ENCODE measurements at places on chromosomes 1 and 21.
A peak's percentile ranks its signal among the peaks of the same experiment; 100 is the strongest.

DNA sequence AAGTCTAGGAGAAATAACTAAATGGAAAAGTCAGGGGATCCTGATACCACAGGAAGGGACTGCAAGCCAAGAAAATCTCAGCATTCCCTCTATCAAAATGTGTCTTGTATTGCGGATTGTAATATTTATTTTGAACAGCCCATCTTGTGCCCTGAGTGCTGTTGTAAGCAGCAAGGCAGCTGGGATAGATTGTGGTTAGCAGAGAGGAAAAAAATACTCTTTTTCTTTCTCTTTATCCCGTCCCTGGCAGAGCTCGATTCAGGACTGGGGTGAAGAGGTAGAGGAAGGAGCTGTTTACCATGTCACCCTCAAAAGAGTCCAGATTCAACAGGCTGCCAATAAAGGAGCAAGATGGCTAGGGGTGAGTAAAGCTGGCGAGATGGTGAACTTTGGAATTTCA is 1.2 kb downstream of the RGL1 start:
- DNase-seq = peak; percentile 59

DNA sequence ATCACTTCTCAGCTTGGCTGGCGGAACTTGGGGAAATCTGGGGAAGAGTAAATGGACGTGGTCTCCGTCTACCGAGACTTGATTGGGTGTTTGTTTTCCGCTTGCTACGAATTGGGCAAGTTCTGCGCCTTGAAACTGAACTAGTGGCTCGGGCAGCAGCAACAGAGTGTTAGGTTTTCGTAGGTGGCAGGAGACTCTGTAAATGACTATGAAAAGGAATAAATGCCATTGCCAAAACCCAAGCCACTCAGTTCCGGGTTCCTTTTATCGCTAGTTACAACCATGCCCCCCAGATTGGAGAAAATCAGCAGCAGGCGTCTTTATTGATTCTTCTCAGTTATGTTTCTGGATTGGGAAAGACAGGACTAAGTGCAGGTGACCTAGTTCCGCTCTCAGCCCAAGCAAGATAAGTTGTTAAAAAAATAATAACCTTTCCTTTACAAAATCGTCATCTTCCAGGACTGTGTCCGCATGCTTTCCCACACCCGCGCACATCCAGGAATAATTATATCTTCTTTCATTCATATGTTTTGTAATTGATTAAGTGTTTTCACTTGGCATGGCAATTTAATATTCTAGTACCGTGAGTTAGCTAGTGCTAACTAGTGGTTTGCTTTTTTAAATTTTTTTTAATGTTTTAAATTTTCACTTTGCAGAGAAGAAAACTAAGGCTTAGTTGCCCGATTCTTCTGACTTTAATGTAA is 3.4 kb downstream of the LHX9 start:
- no peak for DNase-seq

DNA sequence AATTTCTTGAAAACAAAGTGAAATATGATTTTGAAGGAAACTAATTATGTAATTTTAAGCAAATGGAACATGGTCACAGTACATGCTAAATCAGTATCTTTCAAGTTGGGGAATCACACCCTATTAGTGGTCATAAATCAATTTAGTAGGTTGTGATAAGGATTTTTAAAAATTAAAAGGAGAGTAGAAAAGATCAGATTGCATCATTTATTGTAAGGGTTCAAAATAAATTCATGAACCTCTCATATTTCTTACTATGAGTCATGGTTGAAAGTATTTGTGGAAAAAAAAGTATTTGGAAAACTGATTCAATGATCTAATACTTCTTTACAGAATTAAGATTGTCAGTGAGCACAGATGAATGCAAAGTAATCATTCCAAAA is 14.6 kb downstream of the ADSS2 start:
- peak; percentile 55 for DNase-seq

DNA sequence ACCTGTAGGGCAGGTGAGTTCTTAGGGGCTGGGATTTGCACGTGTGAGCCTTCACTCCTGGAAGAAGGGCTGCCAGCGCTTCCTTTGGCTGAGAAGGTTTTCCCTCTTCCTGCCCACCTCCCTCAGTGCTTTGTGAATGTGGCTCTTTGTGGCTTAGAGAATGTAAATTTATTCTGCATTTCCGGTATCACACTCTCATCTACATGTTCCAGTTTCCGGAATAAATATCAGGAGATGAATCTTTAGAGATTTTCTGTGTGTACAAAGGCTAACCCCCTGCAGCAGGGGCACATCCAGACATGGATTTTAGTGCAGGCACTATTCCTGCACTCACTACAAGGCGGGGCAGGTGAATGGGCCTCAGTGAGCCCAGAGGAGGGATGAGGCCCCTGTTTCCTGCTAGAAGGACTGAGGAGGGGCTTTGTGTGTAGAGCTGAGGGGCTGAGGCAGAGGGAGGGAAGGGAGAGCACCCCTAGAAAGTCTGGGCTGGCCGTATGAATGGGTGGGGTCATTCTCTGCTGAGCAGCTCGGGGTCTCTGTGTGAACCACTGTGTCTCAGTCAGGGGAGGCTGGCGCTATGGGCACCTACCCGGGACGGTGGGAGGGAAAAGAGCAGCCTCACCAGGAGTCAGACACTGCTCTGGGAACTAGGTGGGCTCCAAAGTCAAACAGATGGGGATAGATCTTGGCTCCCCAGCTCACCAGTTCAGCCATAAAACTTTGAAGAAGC is 207.5 kb downstream of the MATN1 start:
- no peak for DNase-seq

- peak; percentile 56 for DNase-seq
Observed at GRCh38 chr1:34984793-34985608, at the start of gene TMEM35B. Gene TMEM35B (minus strand): TSS chr1:34985347. CDS start chr1:34985305, 42 bp downstream.

DNA sequence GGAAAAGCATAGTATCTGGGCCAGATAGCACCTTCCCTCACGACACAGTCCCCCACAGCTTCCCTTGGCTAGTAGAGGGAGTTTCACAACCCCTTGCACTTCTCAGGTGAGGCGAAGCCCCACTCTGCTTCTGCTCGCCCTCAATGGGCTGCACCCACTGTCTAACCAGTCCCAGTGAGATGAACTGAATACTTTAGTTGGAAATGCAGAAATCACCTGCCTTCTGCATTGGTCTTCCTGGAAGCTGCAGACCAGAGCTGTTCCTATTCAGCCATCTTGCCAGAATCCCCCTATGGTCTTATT is 243.2 kb upstream of the FAM78B start:
- DNase-seq = no peak

- peak; percentile 92 for DNase-seq
Observed at GRCh38 chr1:22861764-22862440, 110.8 kb downstream of the LACTBL1 start.

GRCh38 chr1:244778344-244778743 is 57.1 kb upstream of the COX20 start:
- peak; percentile 88 for DNase-seq

- no peak for DNase-seq
Observed at GRCh38 chr1:27009601-27010197, 3.0 kb downstream of the TENT5B start.

GRCh38 chr1:47859092-47859743 is 138.0 kb downstream of the TRABD2B start:
- DNase-seq = no peak

- DNase-seq = peak; percentile 85
Observed at GRCh38 chr1:155070721-155071569, 7.4 kb downstream of the EFNA4 start.

DNA sequence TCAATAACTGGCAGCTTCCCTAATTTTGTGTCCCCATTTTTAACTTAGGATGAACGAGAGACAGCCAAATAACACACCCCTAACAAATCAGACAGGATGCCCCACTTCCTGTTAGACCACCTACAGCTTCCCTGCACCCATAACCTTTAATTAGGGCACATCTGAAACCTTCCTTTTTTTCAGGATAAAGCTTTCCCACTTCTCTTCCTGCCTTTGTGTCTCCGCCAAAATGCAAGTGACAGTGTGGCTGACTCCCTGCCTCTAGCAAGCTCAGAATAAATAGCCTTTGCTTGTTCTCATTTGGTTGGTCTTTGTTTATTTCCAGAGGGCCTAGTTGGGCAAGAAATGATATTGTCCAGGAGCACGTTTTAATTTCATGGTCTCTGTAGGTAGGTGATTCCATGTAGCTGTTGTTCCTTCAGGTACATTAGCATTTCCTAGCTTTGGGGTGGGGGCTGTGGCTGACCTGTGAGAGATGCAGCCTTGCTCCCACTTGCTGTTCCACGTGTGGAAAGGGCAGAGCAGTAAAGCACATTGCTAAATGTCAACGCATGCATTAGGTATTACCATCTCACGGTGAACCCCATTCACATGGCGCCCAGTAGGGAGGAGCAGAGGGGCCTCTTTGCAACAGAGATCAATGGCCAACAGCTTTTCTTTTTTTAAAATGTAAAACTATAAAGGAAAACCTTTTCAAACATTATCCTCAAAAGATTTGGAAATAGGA is 154.9 kb downstream of the ST6GALNAC3 start:
- no peak for DNase-seq

- peak; percentile 11 for DNase-seq
Observed at GRCh38 chr1:114299331-114299975, 145.8 kb upstream of the SYT6 start.

DNA sequence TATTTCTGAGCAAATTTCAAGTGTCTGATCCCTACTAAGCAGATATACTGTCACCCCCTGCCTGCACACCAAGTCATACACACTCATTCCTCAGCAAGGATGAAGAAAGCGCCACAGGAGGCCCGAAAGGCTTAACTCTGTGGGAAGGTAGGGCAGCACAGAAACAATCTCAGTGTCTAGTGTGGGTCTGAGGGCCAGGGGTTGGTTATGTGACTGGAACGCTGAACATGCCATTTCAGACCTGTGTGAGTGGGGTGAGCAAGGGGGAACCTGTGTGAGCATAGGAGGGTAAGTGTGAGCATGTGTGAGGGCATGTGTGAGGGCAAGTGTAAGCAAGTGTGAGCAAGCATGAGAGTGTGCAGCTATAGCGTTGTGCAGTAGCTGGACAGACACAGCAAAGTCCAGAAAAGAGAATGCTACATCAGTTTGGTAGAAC is 6.2 kb downstream of the ITPKB start:
- DNase-seq = no peak

Data from iris pigment epithelial cell (primary cell).